Head of caudate nucleus (tissue), 42 donors: ENCODE measurements at places on chromosomes 13 and 19.

DNA sequence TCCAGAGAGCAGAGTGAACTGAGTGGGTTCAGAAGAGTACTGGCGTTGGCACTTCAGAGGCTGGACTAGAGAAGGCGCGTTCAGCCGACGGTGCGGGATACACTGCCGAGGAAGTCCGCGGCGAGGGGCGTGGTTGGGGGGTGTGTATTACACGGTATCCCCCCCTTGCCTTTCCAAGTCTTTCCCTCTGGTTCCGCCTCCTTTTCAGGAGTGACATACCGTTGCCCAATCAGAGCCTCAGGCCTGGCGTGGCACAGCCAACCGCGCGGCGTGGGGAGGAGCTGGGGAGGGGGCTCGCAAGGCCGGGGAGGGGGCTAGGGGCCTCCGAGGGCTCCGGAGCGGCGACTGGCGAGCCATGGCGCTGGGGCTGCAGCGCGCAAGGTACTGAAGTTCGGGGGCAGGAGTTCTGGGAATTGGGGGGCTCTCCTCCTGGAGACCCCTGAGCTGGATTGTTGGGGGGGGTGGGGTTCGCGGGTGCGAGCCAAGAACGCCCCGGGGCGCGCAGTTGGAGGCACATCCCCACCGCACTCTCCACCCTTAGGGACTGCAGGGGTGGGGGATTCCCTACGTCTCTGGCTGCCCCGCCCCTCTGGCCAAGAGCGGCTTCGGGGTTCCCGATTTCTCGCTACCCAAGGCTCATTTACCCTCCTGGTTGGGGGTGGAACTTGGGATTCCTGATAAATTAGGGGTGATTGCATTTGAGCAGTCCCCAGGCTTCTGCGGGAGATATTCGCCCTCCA, at the start of gene HIF3A:
Gene HIF3A, plus strand, starts transcription at position 321 of the 740 bp plus-strand sequence. Its CDS starts 35 bp downstream, at position 356.
- peak; percentile 66 for DNase-seq

GRCh38 chr19:22608441-22608840, 25.7 kb upstream of the ZNF492 start:
- DNase-seq, result no peak

- no peak for DNase-seq
These were observed 15.1 kb upstream of the ZNF599 start for GRCh38 chr19:34788074-34788473.

GRCh38 chr19:33781415-33781935, 15.2 kb upstream of the KCTD15 start:
- DNase-seq, result no peak

- no peak for DNase-seq
These were observed 21.8 kb downstream of the ALOX5AP start for GRCh38 chr13:30757026-30757742.

GRCh38 chr19:5774921-5775320, 9.6 kb downstream of the PRR22 start:
- DNase-seq, result no peak

GRCh38 chr13:49308097-49308875, 60.6 kb downstream of the CDADC1 start:
- peak; percentile 86 for DNase-seq

DNA sequence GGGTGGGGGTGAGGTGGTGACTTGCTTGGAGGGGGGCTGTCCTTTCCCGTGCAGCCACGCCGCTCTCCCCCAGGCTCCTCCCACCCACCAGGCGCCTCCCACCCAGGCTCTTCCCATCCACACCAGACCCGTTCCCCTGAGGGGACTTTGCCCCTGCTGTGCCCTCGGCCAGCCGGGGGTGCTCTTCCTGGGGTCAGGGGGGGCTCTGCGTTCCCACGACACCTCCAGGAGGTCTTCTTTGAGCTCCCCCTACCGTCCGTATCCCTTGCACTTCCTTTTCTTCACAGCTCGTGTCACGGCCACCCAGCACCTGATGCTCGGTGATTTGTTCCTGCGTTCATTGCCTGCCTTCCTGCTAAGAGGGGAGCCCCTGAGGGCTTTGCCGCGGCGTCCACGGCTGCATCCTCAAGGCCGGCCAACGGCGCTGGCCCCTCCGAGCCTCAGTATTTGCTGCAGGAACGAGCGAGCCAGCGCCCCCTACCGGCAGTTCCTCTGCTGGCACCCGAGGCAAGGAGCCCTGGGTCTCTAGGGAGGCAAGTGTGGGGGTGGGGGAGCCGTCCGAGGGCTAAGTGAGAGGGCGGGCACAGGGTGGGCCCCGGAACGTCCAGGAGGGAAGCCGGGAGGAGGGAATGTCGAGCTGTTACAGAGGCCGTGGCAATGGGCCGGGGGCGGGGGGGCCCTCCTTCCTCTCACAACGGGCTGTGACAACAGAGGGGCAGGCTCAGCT, 11.8 kb downstream of the LRRC4B start:
- DNase-seq, result peak; percentile 86

- DNase-seq, result no peak
These were observed 6.0 kb upstream of the EML2 start for GRCh38 chr19:45645068-45645630.

DNA sequence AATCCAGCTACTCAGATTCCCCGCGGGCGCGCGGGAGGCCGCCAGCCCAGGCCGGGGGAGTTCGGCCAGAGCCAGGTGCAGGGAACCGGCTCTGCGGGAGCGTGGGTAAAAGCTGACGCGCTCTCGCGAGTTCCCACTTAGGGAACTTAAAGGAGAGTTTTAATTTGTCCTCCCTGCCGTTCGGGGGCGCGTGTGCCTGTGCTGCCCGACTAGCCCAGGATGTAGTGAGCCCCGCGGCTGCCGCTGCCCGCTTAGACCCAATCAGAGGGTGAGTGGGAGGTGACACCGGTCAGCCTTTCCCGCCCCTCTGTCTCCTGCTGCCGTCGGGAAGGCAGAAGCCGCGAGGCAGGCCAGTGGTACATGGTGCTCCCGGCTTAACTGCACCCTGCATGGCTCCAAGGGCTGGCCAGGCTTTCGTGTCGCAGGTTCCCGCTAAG, 36.0 kb upstream of the NEK3 start:
- peak; percentile 65 for DNase-seq

DNA sequence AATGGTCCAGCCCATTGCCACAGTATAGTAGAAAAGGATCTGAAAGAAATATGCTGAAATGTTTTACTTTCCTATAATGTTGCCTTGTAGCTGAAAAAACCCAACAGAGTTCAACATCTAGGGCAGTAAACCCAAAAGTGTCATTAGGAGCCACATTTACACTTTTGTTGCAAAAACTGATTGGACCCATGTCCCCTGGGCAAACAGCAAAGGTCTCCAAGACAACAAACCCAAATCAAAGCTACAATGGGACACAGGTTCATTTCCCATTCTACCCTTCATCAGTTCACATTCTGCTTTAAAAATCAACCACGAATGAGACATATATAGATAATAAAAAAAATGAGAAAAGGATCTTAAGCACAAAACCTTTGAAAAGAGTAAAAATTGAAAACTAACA, 744.8 kb downstream of the PCDH17 start:
- DNase-seq, result no peak

DNA sequence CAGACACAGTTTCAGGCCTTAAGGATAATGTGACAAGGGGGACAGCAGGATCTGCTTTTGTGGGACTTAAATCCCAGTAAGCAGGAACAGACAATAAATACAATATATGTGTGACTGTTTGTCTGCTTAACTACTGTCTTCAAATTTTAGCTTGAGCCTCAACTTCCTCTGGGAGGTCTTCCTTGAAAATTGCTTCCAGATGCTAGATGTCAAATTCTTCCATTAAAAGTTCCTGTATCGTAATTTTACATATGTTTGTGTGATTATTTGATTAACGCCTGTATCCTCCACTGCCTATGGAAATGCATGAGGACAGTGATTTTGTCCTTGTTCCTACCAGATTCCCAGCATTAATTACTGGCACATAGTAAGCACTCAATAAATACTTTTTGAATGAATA, 385.5 kb downstream of the NDFIP2 start:
- no peak for DNase-seq

DNA sequence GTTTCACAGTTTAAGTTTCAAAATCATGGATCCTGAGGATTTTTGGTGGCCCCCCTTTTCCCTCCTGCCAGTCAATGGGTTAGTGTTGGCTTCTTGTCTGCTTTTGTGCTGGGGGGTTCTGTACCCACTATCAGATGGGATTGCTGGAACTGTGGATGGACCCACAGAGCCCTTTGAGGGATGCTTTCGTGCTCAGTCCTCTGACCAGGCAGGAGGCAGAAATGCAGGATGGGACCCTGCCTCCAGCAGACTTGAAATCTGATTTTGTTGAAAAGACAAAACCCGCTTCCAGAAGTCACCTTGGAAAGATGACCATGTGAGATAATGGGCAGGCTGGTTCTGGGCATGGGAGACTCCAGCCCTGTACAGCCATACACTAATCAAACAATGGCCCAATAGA, 408.9 kb downstream of the ZNF536 start:
- DNase-seq, result no peak

DNA sequence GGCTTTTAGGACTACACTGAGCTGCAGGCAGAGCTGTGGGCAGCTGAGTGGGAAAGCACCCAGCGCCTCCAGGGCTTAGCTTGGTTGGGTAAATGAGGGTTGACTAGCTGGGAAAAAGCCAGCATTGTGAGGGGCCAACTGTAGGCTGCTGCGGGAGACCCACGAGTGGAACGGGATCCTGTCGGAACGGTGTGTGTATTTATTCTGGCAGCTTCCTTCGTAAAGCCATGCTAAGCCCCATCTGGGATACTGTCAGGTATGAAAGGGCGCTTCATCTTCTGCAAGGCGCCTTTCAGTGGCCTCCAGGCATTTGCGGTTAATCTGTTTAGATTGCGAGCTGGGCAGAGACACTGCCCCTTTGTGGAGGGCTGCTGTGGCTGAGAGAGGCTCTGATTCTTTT, 39.5 kb upstream of the CNMD start:
- DNase-seq, result no peak

- DNase-seq, result no peak
These were observed 497.2 kb downstream of the DIAPH3 start for GRCh38 chr13:59666504-59666903.
